ENCODE measurements at places on chromosomes 12 and 14. TPM values are rescaled to one million over a fixed set of nuclear protein-coding genes. Genes with fewer than 3 reads are reported as not detected.

SVOP gene
- total RNA-seq, result not detected

NELL2 gene
- total RNA-seq, result 228 TPM

STYK1 gene
- not detected for total RNA-seq

SLC15A4 gene
- 9.5 TPM for total RNA-seq

SOAT2 gene
- 0.35 TPM for total RNA-seq

VIPAS39 gene
- 12.1 TPM for total RNA-seq

MAP1LC3B2 gene
- 1.5 TPM for total RNA-seq

TOMM20L gene
- not detected for total RNA-seq

KRT83 gene
- not detected for total RNA-seq

CLEC2A gene
- total RNA-seq, result not detected

GALNT6 gene
- total RNA-seq, result 18.2 TPM

ATF7IP gene
- 113 TPM for total RNA-seq

AGAP2 gene
- 41.3 TPM for total RNA-seq

CELA1 gene
- 1.1 TPM for total RNA-seq

KRT73 gene
- 65.6 TPM for total RNA-seq

RHEBL1 gene
- total RNA-seq, result 1.8 TPM

FAM181A gene
- total RNA-seq, result not detected

OR11G2 gene
- total RNA-seq, result not detected

RTL1 gene
- total RNA-seq, result not detected

SPATA7 gene
- total RNA-seq, result 3.2 TPM

SSPN gene
- total RNA-seq, result 0.34 TPM

L3HYPDH gene
- total RNA-seq, result 49.9 TPM

BCL11B gene
- total RNA-seq, result 96.3 TPM

PTCSC3 gene
- not detected for total RNA-seq

RAPGEF3 gene
- 1.3 TPM for total RNA-seq

MAGOHB gene
- 43.1 TPM for total RNA-seq

RBMS2 gene
- 7.4 TPM for total RNA-seq

KRT3 gene
- total RNA-seq, result not detected

JPH4 gene
- total RNA-seq, result 1.2 TPM

ACOT4 gene
- 1.0 TPM for total RNA-seq

KRT72 gene
- 149 TPM for total RNA-seq

ADGRD1 gene
- not detected for total RNA-seq

SLC4A8 gene
- total RNA-seq, result 0.97 TPM

PABPN1 gene
- 196 TPM for total RNA-seq

GZMH gene
- total RNA-seq, result 9.6 TPM

SLC8A3 gene
- 0.31 TPM for total RNA-seq

LMNTD1 gene
- total RNA-seq, result not detected

CD69 gene
- total RNA-seq, result 29.5 TPM

LALBA gene
- total RNA-seq, result not detected

EXOC3L4 gene
- not detected for total RNA-seq

KRT5 gene
- not detected for total RNA-seq

BBOF1 gene
- total RNA-seq, result 3.5 TPM

NYNRIN gene
- 0.11 TPM for total RNA-seq

TPPP2 gene
- not detected for total RNA-seq

CACNB3 gene
- 13.8 TPM for total RNA-seq

TAS2R9 gene
- total RNA-seq, result 0.20 TPM

MYF6 gene
- total RNA-seq, result not detected

TMEM19 gene
- total RNA-seq, result 14.0 TPM

PTPN21 gene
- 0.34 TPM for total RNA-seq

Measured in naive thymus-derived CD4-positive, alpha-beta T cell (primary cell).